Activated T-helper 1 cell treated with Interleukin-2 at 50 U/mL for 16 hours (primary cell): ENCODE measurements at places on chromosomes 13 and 19.

- DNase-seq = no peak
Measured at GRCh38 chr13:106132216-106132615, 403.2 kb downstream of the EFNB2 start.

DNA sequence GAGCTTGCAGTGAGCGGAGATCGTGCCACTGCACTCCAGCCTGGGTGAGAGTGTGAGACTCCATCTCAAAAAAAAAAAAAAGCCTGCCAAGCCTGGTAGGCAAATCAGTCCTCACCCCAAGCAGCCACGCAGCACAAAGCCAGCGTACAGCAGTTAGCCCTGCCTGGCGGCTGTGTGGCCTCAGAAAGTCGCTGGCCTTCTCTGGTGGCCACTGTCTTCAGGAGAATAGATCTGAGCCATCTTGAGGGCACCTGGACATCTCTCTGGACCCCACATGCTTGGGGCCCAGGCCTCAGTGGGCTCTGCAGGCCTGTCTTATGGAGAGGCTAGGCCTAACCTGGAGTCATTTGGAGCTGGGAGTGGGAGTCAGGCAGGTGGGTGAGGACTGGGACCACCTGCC is 23.0 kb downstream of the PIAS4 start:
- no peak for DNase-seq

DNA sequence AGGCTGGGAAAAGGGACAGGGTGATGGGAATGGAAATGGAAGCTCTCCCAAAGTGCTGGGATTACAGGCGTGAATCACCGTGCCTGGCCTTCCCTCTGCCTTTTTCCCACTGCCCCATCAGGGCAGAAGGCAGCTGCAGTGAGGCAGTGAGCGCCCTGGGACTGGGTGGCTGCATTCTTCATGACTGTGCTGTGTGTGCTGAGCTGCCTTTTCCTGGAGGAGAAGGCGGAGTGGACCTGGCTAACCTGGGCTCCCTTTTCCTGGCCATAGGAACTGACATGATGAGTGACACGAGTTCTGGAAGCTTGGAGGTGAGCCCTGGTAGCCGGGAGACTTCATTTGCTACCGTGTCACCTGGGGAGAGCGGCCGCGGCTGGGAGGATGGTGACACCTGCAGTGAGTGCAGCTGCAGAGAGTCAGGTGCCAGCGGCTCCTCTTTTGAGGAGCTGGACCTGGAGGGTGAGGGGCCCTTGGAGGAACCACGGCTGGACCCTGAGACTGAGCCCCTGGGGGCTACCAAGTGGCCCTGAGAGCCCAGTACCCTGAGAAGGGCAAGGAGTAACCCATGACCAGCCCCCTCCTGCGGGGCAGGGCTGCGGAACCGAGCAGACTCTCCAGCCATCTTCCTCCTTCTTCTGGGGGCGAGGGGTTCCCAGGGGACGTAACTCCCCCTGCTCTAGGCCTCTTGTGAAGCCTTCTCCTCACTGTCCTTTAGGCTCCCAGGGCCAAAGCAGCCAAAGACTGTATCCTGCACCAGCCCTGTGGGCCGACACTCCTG is 26.3 kb upstream of the ZNF492 start:
- no peak for DNase-seq

GRCh38 chr13:103436057-103436654 is 369.9 kb upstream of the SLC10A2 start:
- DNase-seq = no peak

DNA sequence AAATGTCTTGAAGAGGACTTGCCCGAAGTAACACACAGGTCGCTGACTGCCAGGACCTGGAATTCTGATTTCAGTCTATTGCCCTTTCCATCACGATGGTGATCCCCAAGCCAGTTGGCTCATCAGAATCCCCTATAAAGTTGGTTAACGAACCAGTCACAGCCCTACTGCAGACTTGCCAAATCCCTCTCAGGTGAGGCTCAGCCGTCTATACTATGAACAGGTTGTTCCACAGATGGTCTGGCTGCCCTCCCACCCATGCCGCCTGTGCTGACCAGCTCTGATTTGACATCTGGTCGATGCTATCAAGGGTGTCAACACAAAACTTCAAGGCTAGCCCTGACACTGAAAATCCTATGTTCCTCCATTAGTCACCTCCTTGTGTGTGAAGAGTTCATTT is 90.0 kb downstream of the RNASEH2B start:
- no peak for DNase-seq

DNA sequence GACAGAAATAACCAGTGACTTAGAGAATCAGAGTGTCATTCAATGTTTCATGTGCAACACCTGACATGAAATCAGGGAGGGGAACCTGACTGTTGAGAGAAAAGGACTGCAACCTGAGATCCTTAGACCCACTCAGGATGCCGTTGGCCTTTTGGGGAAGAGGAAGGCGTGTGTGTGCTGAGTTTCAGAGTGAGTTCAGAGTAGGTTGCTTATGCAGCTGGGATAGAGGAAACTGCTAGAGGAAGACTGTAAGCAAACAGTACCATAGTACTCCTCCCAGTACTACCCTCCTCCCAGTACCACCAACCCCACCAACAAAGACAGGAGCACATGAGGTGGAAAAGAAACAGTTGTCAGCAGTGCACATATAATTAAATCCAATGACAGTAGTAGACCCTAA is 63.7 kb downstream of the KL start:
- no peak for DNase-seq

- no peak for DNase-seq
Measured at GRCh38 chr19:31955884-31956283, 389.5 kb upstream of the ZNF507 start.

- no peak for DNase-seq
Measured at GRCh38 chr13:83340170-83340569, 542.1 kb downstream of the SLITRK1 start.

- no peak for DNase-seq
Measured at GRCh38 chr19:23285948-23286347, 35.8 kb upstream of the ZNF724 start.

GRCh38 chr13:64417581-64417980 is 2812.6 kb downstream of the PCDH9 start:
- no peak for DNase-seq

DNA sequence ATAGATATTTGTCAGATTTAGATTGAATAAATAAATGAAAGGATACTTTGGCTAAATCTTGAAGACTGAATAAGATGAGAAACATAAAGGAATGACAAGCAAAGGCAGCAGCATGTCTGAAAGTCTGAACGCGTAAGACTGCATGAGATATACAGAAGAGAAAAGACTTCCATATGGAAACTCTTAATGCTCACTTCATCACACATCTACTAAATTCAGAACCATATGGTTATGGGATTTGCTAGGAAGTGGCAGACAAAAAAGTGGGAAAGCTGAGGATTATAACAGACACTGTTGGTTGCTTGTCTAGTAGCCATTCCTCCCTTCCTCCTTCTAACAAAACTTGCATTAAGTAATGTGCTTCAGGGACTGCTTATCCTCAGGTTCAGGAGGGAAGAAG is 446.7 kb downstream of the KCTD12 start:
- no peak for DNase-seq

GRCh38 chr19:12763100-12763499 is 11.5 kb downstream of the BEST2 start:
- no peak for DNase-seq

- DNase-seq = no peak
Measured at GRCh38 chr13:28714651-28715050, 4.1 kb downstream of the SLC46A3 start.

DNA sequence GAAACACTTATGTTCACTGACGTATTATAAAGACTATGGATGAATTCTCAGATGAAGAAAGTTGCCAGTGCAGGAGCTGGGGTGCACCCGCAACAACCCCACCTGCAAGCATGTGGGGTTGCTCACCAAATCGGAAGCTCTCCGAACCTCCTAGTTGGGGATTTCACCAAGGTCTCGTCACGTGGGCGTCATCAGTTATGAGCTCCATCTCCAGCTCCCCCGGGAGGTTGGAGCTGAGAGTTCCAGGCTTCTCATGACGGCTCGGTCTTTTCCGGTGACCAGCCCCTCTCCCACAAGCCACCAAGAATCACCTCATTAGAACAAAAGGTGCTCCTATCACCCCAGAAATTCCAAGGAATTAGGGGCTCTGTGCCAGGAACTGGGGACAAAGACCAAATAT is 46.1 kb upstream of the TUBGCP3 start:
- no peak for DNase-seq

- DNase-seq = no peak
Measured at GRCh38 chr19:33580026-33580644, 41.6 kb upstream of the CHST8 start.

GRCh38 chr13:83881917-83882605 is at the start of gene SLITRK1:
Gene SLITRK1 (minus strand): TSS chr13:83882474. CDS start chr13:83881507, 967 bp downstream.
- DNase-seq = no peak

GRCh38 chr13:88042489-88042888 is 371.3 kb downstream of the SLITRK5 start:
- no peak for DNase-seq

DNA sequence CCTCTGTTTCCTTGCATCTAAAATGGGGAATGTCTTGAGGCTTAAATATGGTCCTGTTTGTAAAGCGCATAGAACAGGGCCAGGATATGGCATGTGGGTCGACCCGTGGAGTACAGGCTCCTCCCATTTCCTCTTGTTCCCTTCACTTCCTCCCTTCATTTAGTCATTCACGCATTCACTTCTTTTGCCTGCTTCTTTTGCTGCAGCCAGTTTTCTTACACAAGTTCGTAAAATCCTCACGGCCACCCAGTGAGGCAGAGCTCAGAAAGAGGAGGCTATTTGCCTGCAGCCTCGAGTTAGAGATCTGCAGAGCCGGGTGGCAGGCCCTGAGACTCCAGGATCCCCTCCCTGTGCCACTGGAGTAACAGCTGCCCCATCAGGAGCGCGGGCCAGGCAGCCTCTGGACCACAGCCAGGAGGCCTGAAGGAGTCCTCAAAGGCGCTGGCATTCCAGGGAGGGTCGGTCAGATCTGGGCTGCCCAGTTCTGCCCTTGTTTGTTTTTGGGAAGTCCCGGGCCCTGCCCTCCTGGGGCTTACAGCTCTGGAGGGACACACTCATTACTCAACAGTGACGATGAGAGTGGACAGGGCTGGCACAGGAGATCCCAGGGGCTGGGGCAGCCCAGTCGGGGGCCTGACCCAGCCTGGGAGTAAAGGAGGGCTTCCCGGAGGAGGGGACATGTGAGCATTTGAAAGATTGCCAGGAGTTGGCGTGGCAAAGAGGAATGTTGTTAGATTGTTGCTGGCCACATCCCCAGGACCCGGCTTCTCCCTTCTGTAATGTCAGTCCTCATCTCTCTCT is 4.6 kb downstream of the PPP5C start:
- DNase-seq = no peak

- DNase-seq = no peak
Measured at GRCh38 chr13:39536274-39536673, 66.7 kb downstream of the LHFPL6 start.

- DNase-seq = no peak
Measured at GRCh38 chr19:56972291-56972841, 131.8 kb upstream of the PEG3 start.

DNA sequence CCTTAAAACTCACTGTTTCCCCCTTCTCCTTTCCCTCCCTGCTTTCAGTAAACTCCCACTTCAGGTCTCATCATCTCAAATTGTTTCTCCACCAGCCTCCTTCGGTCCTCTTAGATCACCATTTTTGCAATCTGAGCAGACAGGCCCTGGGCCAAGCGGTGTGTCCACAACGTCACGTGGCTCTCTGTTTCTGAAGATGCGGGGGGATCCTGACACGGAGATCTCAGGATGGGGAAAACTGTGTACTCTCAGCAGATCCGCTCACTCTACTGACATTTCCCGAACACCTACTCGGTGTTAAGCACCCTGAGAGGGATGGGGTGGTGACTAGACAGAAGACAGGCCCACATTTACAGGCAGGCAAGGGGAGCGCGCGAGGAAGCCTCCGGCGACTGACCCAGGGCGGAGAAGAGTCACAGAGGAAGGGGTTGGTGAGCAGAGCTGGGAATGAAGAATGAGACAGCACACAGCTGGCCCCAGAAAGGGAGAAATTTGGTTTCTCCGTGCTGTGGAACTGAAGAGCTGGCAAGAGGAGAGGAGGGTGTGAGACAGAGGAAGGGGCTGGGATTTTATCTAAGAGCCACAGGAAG is 38.8 kb downstream of the SERP2 start:
- DNase-seq = no peak

DNA sequence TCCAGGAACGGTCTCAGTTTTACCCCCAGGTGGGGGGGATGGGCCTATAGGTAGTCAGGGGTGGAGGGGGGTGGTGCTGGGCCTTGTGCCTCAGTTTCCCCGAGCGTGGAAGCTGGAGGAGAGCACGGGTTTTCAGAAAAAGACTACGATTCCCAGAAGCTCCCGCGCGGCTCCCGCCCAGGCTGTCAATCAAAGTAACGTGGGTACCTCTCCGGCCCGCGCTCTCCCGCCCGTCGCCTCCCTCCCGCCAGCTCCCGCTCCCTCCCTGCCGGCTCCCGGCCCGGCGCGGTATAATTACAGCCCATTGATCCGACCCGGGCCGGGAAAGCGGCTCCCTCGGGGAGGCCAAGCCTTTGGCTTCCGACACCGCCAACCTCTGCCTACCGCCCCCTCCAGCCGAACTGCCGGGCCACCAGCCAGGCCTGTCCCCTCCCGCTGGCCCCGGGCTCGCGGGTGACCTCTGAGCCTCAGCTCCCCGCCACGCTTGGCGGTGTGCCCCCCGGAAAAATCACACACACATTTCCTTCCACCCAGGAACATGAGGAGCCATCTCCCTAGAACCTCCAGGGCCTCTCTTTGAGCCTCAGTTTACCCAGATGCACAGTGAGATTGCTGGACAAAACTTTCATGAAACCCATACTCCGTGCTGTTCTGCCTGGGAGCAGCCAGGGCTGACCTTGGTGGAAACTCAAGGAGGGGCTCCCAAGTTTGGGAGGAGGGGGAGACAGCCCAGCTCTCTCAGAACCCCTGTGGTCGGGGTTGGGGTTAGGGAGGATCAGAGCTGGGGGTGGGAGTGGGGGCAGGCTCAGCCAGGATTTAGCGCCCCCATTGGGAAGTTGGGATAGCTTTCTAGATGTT is 7.3 kb upstream of the TLE2 start:
- peak; percentile 62 for DNase-seq

DNA sequence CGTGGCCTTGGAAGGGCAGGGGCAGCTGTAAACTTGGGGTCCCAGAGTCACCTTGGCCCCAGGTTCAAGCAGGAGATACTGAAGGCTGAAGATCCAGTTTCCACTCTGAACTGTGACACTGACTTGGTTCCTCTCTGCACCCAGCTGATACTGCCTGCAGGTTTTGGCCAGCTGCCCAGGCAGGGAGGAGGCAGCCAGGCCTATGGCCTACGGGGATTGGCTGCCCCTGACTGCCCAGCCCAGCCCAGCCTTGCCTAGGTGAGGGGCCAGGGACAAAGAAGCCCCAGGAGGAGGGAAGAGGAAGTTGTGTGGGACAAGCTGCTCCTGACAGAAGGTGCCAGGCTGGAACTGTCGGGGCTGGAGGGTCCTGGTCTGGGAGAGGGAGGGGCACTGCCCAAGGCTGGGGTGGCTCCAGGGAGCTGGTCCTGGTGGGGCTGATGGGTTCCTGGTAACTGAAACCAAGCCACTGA is 51.7 kb upstream of the CYP4F8 start:
- no peak for DNase-seq

- no peak for DNase-seq
Measured at GRCh38 chr13:51742031-51742430, 61.9 kb downstream of the DHRS12 start.

- no peak for DNase-seq
Measured at GRCh38 chr13:41386211-41386610, 71.1 kb upstream of the RGCC start.
